Hepatocyte (in vitro differentiated cells): ENCODE measurements at places on chromosomes 16 and 17.

DNA sequence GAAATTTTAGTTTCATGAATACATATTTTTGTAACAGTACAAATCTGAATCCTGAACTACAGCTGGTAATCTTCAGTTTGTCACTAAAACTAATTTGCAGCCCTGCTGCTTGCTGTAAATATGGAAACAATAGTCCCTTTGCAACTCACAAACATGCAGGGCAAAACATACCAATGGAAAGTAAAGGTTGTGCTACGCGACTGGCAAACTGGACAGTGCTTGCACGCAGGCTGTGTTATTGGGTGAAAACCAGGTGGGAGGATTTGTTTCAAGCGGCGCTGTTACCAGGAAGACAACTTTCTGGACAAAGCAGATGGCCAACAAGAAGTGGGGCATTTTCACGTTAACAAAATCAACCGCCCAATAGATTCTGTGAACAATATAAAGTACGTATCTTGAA, 93.5 kb downstream of the CDYL2 start:
- no peak overlapping the region for H3K27ac ChIP-seq
- no peak for DNase-seq
- H3K27me3 ChIP-seq, result no peaks in the 10 kb centered on the region
- H3K36me3 ChIP-seq, result no peaks in the 10 kb centered on the region
- no peak overlapping the region for H3K4me3 ChIP-seq
- H3K4me1 ChIP-seq, result no peaks in the 10 kb centered on the region

- H3K4me1 ChIP-seq, result peaks cover 6% of the 10 kb centered on the region
- no peak overlapping the region for H3K27ac ChIP-seq
- H3K36me3 ChIP-seq, result no peaks in the 10 kb centered on the region
- DNase-seq, result no peak
- no peak overlapping the region for H3K4me3 ChIP-seq
- H3K27me3 ChIP-seq, result no peaks in the 10 kb centered on the region
Observed at GRCh38 chr17:28937044-28937729, 14.1 kb downstream of the PHF12 start.

DNA sequence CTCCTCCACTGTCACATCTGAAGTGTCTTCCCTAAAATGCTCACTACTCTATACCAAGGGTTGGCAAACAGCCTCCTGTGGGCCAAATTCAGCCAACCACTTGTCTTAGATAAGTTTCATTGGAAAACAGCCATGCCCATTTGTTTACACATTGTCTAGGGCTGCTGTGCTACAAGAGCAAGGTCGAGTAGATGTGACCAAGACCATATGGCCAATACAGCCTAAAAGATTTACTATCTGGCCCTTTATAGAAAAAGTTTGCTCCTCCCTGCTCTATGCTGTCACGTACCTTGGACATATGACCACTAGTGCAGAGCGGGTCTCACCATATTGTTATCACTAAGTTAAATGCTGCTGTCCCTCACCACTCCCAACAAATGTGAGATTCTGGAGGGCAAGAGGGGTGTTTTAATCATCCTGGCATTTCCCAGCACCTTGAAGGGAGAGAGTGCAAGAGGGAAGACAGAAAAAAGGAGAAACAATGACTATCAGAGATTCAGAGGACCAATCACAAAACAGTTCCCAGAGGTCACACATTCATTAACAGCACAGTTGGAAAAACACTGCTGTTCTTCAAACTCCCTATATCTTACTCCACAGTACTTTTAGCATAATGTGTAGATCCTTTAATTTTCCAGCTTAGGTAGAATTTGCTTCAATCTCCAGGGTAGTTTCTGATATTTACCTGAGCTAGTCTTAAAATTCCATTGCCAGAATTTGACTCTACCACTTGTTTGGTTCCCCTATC, 13.2 kb downstream of the LSM12 start:
- H3K27me3 ChIP-seq, result no peaks in the 10 kb centered on the region
- DNase-seq, result no peak
- no peaks in the 10 kb centered on the region for H3K36me3 ChIP-seq
- H3K27ac ChIP-seq, result no peak overlapping the region

GRCh38 chr17:20273741-20274500, 193.4 kb downstream of the LGALS9B start:
- H3K27ac ChIP-seq, result no peak overlapping the region
- no peak overlapping the region for H3K4me3 ChIP-seq
- no peaks in the 10 kb centered on the region for H3K27me3 ChIP-seq
- H3K36me3 ChIP-seq, result no peaks in the 10 kb centered on the region
- no peak for DNase-seq
- H3K4me1 ChIP-seq, result peaks cover 3% of the 10 kb centered on the region

- H3K27ac ChIP-seq, result peak within 1 kb of the TSS; percentile 98
- peaks cover 3% of the 10 kb centered on the region for H3K36me3 ChIP-seq
- H3K27me3 ChIP-seq, result no peaks in the 10 kb centered on the region
- H3K4me1 ChIP-seq, result peaks cover 44% of the 10 kb centered on the region
Observed at GRCh38 chr17:7579001-7579833, at the start of gene CD68. Gene CD68 (plus strand): TSS chr17:7579638. CDS start chr17:7579678, 40 bp downstream.

DNA sequence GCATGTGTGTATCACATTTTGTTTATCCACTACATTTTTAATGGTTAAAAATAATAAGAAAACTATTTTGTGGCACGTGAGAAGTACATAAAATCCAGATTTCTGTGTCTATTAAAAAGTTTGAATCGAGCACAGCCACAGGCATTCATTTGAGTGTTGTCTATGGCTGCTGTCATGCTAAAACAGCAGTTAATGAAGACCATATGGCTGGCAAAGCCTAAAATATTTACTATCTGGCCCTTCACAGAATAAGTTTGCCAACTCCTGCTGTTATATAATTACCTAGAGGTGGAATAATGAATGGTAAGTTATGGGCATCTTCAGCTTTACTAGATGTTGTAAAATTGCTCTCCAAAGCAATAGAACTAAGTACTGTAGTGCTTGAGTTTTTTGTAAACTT, 30.5 kb downstream of the TMEM98 start:
- H3K27me3 ChIP-seq, result no peaks in the 10 kb centered on the region
- DNase-seq, result no peak
- no peak overlapping the region for H3K27ac ChIP-seq
- H3K4me1 ChIP-seq, result peaks cover 50% of the 10 kb centered on the region
- no peak overlapping the region for H3K4me3 ChIP-seq

DNA sequence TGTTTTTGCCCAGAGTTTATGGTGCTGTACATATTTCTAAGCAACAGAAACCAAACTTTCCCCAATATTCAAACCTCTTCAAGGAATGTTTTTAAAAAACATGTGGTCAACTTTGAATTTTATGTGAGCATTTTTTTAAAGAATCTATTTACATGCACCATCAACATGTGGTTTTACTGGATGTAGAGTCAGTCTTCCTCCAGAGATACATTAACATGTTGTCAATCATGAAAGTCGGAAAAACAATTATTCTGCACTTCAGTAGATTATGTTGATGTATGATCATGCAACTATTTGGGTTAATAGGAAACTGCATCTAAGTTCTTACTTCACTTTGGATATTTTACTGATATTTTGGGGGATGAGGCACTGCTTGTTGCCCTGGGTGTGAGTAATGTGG, 208.6 kb downstream of the FOXL1 start:
- H3K4me3 ChIP-seq, result no peak overlapping the region
- no peak for DNase-seq
- H3K27ac ChIP-seq, result no peak overlapping the region
- no peaks in the 10 kb centered on the region for H3K4me1 ChIP-seq

- peaks cover 17% of the 10 kb centered on the region for H3K4me1 ChIP-seq
- H3K27ac ChIP-seq, result peak overlapping the region; percentile 32
- no peaks in the 10 kb centered on the region for H3K36me3 ChIP-seq
- DNase-seq, result peak; percentile 58
- no peaks in the 10 kb centered on the region for H3K27me3 ChIP-seq
Observed at GRCh38 chr16:30761427-30761927, 385 bp downstream of the CFAP119 start.
